IPS-NIHi11 (cell line): ENCODE measurements at places on chromosomes 2 and 18.

GRCh38 chr18:31884020-31884419 is 58.9 kb downstream of the TRAPPC8 start:
- DNase-seq = no peak

- DNase-seq = no peak
These were observed 192.6 kb upstream of the ST6GAL2 start for GRCh38 chr2:107078584-107078983.

GRCh38 chr2:96538487-96539214 is 2.1 kb downstream of the ARID5A start:
- DNase-seq = peak; percentile 61

- no peak for DNase-seq
These were observed 22.6 kb upstream of the ITGA6 start for GRCh38 chr2:172404824-172405223.

DNA sequence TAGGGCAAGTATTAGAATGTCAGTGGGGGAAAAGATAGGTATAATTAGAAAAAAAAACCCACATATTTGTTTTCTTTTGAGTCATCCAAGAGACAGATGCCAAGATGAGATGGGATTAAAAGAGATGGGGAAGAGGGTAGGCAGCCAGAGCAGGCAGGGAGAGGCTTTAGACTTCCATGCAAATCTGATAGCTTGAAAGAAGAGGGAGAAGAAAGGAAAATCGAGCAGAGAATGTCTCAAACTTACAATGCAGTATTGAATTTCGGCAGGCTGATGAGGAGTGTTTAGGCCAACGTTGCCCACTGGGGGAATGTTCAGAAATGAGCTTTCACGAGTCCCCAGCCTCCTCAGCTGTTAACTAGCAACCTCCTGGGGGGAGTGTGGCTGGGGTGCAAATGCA is 91.3 kb downstream of the SPATS2L start:
- no peak for DNase-seq

GRCh38 chr2:42286268-42286946 is 74.6 kb downstream of the COX7A2L start:
- no peak for DNase-seq

DNA sequence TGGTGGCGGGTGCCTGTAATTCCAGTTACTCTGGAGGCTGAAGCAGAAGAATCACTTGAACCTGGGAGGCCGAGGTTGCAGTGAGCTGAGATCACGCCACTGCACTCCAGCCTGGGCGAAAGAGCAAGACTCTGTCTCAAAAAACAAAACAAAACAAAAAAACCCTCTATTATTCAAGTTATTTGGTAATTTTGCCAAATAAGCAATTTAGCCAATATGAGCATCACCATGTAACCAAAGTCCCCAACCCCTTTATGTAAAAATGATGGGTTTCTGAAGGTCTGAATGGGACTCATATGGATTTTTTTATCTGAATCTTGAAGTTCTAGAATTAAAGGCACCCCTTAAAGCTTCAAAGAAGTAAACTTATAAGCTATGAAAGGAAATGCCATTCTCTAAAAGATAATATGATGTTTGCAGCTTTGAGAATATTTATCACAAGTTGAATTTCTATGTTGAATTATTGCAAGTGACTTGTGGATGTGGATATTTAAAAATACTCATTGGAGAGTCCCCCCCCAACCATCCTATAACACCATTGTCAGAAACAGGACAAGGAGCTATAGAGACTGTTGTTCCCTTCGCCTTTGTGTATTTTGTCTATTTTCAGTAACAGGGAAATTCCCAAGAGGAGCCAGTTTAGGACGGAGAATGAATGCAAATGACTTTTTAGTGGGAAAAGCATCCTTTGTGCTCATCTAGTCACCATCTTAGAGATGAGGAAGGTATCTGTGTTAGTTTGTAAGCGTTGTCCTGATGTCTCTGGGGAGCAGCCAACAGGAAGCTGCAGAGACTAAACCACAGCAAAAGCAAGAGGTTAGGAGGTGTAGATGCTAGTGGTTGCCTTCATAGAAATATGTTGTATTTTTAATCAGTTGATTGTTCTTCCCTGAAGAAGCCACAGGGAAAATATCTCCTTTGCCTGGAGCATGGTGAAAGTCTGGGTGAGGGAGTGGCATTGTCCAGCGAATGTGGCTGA is 68.3 kb downstream of the TET3 start:
- no peak for DNase-seq

DNA sequence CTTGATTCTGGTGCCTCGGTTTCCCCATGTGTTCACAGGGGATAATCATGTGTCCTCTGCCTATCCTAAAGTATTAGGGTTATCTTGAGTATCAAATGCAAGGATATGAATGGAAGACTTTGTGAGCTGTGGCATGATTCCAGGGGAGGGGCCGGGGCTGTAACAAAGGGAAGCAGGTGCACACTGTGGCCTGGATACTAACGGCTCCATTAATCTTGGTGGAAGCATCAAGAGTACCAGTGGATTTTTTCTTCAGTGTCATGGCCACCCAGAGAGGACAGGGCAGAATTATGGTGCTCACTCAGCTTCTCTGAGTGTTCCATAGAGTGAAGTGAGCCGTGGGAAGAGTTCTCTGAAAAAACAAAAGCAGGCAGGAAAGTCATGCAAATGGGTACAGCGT is 320.1 kb downstream of the ALK start:
- DNase-seq = no peak

- DNase-seq = no peak
These were observed 37.8 kb downstream of the KCTD18 start for GRCh38 chr2:200471928-200472645.

DNA sequence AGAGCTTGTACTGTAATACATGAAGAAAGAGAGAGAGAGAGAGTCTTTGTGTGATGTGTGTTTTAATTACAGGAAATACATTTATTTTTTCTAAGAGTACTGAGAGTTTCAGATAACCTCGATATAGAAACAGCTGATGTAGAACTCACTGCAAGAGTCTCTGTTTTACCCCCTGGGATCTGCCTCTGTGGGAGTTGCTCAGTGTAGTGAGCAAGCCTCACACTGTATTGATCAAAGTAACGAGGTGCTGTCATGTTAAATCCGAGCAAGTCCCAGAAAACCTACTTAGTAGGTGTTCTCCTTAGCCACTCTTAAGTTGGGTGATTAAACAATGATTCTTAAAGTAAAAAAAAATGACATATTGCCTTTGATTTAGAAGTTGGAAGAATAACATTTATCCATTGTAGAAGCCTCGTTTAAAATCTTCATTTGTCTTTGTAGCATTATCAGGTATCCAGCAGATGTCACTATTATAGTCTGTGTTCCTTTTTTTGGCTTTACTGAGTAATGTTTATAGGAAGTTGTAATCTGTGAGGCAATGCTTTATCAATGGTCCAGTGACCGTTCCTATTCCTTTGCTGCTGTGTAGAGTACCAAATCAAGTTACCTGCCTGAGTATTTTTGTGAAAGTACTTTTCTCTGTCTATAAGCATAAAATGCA is 219.0 kb downstream of the MYO3B start:
- peak; percentile 41 for DNase-seq

DNA sequence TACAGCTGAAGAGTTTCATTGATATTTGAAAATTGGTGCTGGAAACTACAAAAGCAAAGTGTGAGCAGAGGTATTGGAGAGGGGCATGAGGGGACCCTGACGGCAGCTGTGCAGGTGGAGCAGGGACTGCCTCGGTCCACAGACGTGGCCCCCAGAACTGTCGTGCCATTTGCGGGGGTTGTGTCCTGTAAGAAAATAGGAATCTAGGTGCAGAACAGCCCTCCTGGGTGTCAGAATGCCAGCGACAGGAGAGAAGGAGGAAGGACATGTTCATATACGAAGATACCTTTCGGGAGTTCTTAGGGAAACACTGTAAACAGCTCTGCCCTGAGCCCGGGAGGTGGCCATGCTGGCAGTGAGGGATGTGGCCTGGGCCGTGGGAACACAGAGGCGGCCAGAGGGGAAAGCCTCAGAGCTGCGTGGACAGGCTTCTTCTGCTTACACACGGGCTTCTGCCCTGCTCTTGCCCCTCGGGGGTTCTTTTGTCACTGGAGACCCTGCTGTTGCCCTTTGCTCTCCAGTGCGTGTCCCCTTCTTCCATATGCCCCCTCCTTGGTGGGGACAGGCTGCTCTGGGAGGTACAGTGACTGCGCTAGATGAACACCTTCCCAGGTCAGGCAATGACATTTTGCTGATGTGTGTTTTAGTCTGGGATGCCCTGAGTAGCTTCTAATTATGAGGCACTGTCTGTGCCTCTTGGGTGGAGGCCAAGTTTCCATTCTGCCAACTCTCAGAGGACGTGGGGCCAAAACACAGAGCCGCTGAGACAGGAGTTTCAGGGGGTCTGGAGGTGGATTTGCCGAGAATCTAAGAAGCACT is 81.9 kb upstream of the TXNDC2 start:
- no peak for DNase-seq

DNA sequence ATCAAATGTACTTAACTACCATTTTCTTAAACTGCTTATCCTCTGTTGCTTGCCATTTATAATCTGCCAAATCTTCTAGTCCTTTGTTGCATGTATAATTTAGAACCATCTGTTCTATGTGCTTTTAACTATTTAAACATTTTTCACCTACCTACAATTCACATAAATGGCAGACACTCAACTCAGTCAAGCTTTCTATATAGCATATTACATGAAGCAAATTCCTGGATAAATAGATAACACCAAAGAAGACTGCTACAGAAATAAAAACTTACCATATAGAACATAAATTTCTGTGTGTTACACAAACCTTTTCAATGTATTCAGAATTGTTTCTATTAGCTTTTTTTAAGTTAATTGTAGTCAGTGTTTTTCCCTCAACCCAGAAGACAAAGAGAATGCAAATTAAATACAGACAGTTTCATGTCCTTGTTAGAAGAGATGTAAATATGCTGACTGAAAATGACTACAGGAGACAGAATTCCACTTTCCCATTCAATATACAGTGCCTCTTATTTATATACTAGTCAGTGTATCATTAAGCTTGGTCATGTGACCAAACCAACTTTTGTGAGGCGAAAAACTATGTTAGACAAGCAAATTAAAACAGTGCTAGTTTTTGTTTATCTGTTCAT is 2.6 kb downstream of the BAZ2B start:
- DNase-seq = no peak

DNA sequence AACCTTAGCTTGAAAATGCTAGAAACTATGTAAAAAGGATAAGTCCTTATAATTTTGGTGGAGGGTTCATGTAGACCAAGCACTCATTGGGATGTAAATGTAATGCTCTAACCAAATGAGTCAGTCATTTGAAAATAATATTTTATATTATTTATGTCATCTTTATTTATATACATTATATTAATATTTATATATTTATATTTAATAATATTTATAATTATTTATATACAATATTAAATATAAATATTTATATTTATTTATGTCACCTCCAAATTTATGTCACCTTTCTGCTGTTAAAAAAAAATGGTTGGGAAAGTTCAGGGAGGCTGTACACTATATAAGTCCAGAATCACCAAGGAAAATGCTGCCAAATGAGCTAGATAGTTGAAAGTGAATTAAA is 254.3 kb downstream of the FIGN start:
- no peak for DNase-seq

GRCh38 chr2:38907743-38908562 is 18.3 kb downstream of the ARHGEF33 start:
- DNase-seq = no peak

DNA sequence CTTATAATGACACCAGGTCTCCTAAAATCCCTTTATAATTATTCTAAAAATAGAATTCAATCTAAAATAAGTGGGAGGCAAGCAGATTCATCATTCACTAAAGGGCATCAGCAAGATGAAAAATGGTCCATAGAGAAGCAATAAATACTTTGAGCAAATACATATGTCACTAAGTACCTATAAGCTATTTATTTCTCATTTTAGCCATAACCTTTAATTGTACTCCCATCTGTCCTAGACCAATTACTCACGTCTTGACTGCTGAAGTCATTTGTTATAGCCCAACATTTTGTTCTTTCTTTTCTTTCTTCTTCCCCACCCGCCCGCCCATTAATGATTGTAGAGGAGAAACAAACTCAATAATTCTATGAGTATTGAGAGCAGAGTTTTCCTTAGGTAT is 105.7 kb downstream of the MAP2 start:
- no peak for DNase-seq

- no peak for DNase-seq
These were observed 122.8 kb downstream of the OSBPL1A start for GRCh38 chr18:24274837-24275236.

DNA sequence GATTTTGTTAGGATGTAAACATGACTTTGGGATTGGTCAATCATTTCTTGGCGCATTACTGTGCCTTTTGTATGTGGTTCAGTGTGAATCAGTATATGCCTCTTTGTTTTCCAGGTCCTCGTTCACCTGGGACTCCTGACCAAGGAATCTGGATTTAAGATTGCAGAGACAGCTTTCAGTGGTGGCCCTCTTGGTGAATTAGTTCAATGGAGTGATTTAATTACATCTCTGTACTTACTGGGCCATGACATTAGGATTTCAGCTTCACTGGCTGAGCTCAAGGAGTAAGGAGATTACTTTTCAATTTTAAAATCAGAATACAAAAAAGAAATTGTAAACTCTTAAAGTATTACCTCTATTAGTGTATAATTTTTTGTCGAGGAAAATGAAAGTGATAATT is 87.6 kb downstream of the MGAT5 start:
- no peak for DNase-seq

DNA sequence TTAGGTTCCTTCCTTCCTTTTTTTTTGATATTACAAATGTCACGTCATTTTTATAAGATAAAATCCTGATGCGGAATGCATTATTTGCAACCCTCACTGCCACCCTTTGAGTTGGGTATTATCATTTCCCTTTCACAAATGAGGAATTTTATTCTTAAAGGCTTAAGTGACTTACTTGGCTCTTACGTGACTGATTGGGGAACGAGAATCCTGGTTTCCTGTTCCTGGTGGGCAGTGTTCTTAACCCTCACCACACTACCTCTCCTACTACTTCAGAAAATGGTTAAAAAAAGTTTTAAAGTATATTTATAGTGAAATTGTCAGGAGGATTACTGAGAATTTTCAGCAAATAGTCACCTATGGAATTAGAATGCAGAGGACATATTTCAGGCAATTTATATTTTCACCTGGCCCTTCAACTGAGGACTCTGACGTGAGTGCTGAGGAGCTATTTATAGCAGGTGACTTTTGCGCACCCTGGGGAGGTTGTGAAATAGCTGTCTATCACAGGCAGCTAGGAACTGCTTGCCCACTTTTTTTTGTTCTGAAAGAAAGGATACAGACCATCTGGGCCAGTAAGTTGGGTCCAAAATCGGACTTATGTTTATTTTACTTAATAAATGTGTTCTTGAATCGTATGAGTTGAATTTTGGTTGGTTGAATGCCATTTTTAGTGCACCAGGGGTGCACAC is 18.7 kb upstream of the RASGRP3 start:
- no peak for DNase-seq

GRCh38 chr2:239806758-239807434 is 218.2 kb downstream of the NDUFA10 start:
- DNase-seq = no peak

DNA sequence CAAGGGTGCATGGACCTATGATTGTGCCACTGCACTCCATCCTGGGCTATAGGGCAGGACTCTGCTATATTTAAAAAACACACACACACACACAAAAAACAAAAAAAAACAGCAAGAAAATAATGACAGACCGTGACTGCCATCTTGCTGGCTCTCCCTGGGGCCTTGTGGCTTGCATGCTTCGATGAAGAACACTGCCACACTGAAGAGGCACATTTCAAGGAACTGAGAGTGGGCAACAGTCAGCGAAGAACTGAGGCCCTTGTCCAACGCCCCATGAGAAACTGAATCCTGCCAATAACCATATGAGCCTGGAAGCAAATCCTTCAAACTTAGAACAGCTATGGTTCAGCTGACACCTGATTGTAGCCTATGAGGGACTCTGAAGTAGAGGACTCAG is 158.1 kb downstream of the CCBE1 start:
- no peak for DNase-seq
